ENCODE measurements at places on chromosomes 16 and 17. TPM values are rescaled to one million over a fixed set of nuclear protein-coding genes. Genes with fewer than 3 reads are reported as not detected.
A peak's percentile ranks its signal among the peaks of the same experiment; 100 is the strongest.

DNA sequence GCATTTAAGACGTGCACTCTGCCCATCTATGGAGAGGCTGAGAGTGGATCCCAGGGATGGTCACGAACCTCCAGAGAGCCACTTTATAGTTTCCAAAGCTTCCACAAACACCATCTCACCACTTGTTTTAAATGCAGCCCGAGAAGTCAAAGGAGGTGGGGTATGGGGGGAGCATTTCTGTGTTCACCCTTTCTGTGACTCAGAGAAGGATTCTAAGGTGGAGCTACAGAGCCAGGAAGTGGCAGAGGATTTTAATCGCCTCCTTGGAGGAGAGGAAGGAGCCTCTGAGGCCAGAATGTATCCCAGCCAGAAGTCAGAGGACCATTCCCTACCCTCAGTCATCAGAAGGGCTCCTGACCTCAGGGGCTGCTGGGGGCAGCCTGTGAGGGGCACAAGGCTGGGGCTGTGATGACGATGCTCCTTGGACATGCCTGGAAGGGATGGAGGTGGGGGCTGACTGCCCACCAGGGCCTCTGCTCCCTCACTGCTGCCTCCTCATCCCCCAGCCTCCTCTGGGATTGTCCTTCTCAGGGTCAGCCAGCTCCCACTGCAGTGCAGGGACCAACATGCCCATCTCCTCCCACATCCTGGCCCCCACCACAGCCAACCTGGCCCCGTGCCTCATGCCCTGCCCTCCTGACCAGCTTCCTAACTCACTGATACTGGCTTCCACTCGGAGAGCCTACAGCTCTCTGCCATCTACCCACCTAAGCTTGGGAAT is 2.8 kb downstream of the XYLT2 start:
- no peak overlapping the region for H3K27ac ChIP-seq
- H3K27me3 ChIP-seq: no peaks in the 10 kb centered on the region
- peaks cover 46% of the 10 kb centered on the region for H3K4me1 ChIP-seq
- DNase-seq: no peak
- H3K36me3 ChIP-seq: peaks cover 1% of the 10 kb centered on the region

- peaks cover 36% of the 10 kb centered on the region for H3K4me1 ChIP-seq
- no peak overlapping the region for H3K27ac ChIP-seq
- no peak overlapping the region for H3K4me3 ChIP-seq
- H3K36me3 ChIP-seq: no peaks in the 10 kb centered on the region
- H3K27me3 ChIP-seq: no peaks in the 10 kb centered on the region
- no peak for DNase-seq
Observed at GRCh38 chr17:43373356-43373755, 25.4 kb upstream of the ARL4D start.

- H3K4me3 ChIP-seq: no peak overlapping the region
- no peaks in the 10 kb centered on the region for H3K27me3 ChIP-seq
- no peaks in the 10 kb centered on the region for H3K36me3 ChIP-seq
- H3K4me1 ChIP-seq: peaks cover 6% of the 10 kb centered on the region
- no peak overlapping the region for H3K27ac ChIP-seq
Observed at GRCh38 chr17:50322271-50322670, 23.7 kb upstream of the XYLT2 start.

- H3K4me1 ChIP-seq: no peaks in the 10 kb centered on the region
- no peaks in the 10 kb centered on the region for H3K36me3 ChIP-seq
- no peak overlapping the region for H3K4me3 ChIP-seq
- no peak overlapping the region for H3K27ac ChIP-seq
- no peak for DNase-seq
Observed at GRCh38 chr17:62916684-62917571, 49.1 kb upstream of the TANC2 start.

- H3K4me1 ChIP-seq: no peaks in the 10 kb centered on the region
- no peaks in the 10 kb centered on the region for H3K27me3 ChIP-seq
- H3K27ac ChIP-seq: no peak overlapping the region
- no peak overlapping the region for H3K4me3 ChIP-seq
Observed at GRCh38 chr17:61294777-61295176, 104.9 kb upstream of the TBX2 start.

GRCh38 chr17:46922487-46922803 is 515 bp upstream of the GOSR2 start:
- H3K36me3 ChIP-seq: peaks cover 5% of the 10 kb centered on the region
- H3K4me1 ChIP-seq: peaks cover 39% of the 10 kb centered on the region
- no peak for DNase-seq
- H3K4me3 ChIP-seq: peak overlapping the region; percentile 87
- peak overlapping the region; percentile 99 for H3K27ac ChIP-seq

KRT17 gene
- total RNA-seq: not detected

DNA sequence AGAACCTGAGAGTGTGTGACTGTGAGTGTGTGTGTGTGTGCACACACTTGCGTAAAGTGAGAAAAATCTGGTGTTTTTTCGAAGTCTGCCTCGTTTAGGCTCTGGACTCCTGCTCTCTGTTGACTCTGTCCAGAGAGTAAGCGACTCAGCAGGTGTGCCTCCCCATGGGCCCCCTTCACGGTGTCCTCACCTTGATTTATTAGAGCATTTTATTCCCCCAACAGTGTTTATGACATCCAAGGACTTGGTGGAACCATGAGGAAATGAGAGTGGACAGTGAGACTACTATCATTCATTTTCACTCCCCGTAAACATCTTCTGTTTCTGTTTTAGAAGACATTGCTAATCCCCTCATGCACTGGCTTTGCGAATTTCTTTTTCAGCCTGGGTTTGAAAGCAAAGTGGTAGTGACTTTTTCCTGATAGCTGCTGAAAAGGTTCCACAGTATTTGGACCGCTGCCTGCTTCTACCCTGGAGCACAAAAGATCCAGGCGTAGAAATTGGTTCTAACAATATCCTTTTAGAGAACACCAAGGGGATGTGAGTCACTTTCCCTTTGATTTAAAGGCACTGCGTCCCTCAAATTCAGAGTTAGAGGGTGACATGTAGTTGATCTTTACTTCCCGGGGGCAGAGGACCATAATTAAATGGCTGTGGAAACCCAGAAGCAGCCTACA is 218.2 kb downstream of the WWOX start:
- H3K4me1 ChIP-seq: no peaks in the 10 kb centered on the region
- no peaks in the 10 kb centered on the region for H3K36me3 ChIP-seq
- H3K4me3 ChIP-seq: no peak overlapping the region
- no peak for DNase-seq

CCDC200 gene
- not detected for total RNA-seq

CACNA1H gene
- 0.48 TPM for total RNA-seq

DNA sequence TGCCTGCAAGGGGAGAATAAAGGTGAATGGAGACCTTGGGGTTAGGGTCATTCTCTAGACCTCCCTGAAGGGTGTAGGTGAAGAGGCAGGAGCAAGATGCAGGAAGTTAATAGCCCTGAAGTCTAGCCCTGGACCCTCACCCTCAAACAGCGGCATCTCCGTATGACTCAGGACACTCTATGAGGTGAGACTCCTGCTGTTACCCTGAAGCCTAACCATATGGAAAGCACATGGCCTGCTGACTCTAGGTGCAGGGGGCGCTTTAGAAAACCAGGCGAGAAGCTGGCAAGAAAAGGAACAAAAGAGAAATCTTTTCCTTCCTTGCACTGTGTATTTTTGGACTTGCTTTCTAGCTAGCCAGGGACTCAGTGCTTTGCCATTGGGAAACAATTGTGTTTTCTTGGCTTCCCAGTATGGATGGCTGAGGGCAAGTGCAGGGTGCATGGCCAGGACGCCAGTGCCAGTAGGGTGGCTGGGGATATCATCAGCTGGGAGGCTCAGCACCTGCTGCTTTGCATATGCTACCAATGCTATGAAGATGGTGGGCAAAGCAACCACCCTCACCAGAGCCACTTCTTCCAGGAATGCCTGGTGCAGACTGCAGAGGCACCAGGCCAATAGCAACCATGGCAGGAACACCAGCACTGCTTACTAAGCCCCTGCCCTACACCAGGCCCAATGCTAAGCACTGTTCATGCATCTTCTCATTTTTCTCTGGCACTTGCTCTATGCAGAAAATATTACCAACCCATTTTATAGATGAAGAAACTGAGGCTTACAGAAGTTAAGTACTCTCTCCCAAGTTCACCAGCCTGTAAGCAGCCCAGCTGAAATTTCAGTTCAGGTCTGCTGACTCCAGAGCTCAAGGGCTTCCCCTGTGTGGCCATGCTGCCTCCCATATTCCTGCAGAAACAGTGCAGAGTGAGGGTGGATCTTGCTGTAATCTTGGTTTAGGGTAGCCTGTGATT is 425.1 kb downstream of the SLC39A11 start:
- no peak overlapping the region for H3K4me3 ChIP-seq
- no peaks in the 10 kb centered on the region for H3K4me1 ChIP-seq
- H3K27ac ChIP-seq: no peak overlapping the region
- no peaks in the 10 kb centered on the region for H3K36me3 ChIP-seq

DNA sequence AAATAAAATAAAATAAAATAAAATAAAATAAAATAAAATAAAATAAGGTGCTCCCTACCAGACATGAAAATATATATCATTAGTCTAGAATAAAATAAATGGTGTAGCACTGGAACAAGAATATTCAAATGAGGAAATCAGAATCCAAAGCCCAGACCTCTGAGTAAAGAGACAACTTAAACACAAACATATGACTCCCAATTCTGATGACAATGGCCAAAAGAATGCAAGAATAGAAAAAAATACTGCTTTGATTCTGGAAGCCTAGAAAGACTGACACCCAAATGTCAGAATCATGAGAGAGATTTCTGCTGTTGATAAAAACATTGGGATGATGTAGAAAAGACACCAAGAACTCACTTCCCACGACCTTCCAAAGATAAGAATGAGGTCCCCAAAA is 27.9 kb downstream of the MYOCD start:
- no peak for DNase-seq
- no peaks in the 10 kb centered on the region for H3K27me3 ChIP-seq
- no peak overlapping the region for H3K27ac ChIP-seq
- no peaks in the 10 kb centered on the region for H3K4me1 ChIP-seq
- H3K4me3 ChIP-seq: no peak overlapping the region
